Stimulated activated CD4-positive, alpha-beta T cell treated with anti-CD3 and anti-CD28 coated beads, Interleukin-12 subunit alpha, Interleukin-12 subunit beta, amount 100 ng/mL, for 48 hours (primary cell): ENCODE measurements at places on chromosomes 5 and 9.

GRCh38 chr5:134975843-134976242 is 8.1 kb downstream of the CATSPER3 start:
- DNase-seq, result no peak

DNA sequence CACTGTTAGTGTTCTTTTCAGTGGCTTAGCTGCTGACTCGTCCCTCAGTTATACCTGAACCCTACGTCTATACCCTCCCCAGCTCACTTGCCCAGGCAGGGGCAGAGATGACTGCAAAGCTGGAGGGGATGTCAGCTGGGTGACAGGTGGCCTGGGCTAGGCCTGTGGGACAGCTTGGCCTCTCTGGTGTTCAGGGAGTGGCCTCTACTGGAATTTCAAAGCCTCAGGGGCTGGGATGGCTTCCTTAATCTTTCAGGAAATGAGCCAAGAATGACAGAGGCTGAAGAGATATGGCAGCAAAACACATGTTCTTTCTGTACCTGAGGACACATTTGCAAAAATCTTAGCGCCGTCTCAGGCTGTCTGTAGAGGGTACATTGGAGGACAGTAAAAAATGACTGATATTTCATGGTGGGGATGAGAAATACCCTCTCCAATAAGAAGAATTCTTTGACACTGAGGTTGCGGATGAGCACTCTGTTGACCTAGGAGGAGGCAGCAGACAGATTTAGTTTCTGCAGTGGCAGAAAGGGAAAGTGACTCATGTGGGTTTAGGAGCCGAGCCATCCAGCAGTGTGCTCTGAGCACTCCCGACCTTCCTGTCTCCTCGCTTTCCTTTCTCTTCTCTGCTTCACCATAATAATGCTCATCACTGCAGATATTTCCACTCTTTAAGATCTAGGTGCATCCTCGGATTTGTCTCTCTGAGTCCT is 54.4 kb downstream of the ENTREP1 start:
- DNase-seq, result no peak

- DNase-seq, result no peak
Measured at GRCh38 chr9:124562328-124562727, 55.1 kb upstream of the NR5A1 start.

GRCh38 chr9:911005-911404 is 65.5 kb upstream of the DMRT3 start:
- no peak for DNase-seq

DNA sequence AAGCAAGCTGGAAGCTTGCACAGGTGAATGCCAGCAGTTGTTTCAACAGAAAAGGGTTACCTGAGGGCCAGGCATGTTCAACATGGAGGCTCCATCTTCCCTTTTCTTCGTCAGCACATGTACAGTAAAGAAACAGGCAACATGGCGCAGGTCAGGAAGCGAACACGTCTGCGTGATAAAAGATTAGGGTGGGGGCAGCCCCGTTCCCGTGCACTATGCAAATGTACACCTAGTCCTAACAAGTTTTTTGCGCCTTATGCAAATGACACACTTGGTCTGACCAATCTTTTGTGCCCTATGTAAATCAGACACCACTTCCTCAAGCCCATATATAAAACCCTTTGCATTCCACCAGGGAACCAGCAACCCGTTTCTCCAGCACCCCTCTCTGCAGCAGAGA is 452.1 kb upstream of the PTPRD start:
- no peak for DNase-seq

GRCh38 chr5:73971326-73971725 is 345.3 kb downstream of the ARHGEF28 start:
- no peak for DNase-seq

GRCh38 chr9:110126986-110127864 is 80.7 kb downstream of the C9orf152 start:
- no peak for DNase-seq

- DNase-seq, result no peak
Measured at GRCh38 chr9:107491081-107492053, 1.8 kb upstream of the KLF4 start.

DNA sequence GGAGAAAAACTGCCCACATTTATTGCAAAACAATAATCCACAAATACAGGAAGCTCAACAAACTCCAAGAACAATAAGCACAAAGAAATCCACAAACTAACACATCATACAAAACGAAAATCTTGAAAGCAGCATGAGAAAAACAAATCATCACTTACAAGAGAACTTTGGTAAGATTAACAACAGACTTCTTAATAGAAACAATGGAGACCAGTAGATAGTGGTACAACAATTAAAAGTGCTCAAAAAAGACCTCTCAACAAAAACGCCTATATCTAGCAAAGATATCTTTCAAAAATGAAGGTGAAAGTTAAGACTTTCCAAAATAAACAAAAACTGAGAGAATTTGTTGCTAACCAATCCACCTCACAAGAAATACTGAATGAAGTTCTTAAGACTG is 38.4 kb downstream of the CDKL3 start:
- DNase-seq, result no peak

GRCh38 chr9:10855847-10856246 is 243.0 kb upstream of the PTPRD start:
- no peak for DNase-seq

- DNase-seq, result no peak
Measured at GRCh38 chr5:98514215-98514614, 259.2 kb upstream of the RGMB start.
